Fibroblast of skin of left biceps (primary cell): ENCODE measurements at places on chromosomes 1 and 21.

- no peak for DNase-seq
Observed at GRCh38 chr1:244810221-244810620, 25.2 kb upstream of the COX20 start.

DNA sequence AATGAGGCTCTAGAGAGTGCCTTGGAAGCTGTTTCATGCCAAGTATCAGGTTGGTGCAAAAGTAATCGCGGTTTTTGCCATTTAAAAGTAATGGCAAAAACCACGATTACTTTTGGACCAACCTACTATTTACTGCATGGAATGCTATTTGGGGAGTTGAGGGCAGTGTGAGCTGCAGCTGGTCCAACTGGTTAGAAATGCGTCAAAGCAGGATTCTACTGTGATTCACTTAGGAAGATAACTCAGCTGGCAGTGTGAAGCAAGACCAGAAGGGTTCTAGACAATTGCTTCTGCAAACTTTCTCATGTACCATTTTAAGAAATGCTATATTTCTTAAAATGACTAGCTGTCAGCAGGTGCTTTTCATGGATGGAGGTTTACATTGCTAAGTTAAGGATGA is 21.2 kb upstream of the PLA2G2C start:
- DNase-seq = no peak

DNA sequence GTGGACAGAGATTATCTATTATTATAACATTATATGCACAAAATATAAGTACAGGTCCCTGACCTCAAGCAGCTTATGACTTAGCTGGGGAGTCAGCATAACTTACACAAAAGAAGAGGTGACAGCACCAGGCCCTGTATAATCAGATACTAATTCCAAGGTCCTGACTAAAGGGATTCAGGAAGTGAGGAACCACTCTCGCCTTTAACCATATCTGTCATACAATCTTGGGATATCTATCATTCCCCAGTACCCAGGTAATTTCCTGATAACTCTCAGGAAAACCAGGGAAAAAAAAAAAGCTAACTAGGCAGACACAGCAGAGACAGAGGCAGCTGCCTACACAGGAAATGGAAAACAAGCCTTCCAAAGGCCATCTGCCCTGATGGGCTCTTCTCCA is 78.5 kb upstream of the CAMK1G start:
- DNase-seq = no peak

DNA sequence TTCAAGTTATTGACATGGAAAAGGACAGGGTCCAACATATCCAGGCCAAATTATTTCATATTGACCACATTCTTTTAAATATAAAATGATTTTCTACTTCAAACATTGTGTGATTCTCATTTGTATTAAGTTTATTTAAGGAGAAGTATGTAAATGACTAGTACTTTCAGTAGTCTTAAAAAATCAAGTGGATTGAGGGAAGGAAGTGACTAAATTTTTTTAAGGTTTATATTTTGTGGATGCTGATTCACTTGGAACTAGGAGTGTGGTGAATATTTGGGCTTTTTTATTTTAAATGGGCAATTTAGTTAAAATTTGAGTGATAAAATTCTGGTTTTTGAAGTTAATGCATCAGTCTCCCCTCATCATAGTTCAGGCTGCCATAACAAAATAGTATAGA is 10.1 kb downstream of the PRRC2C start:
- no peak for DNase-seq

DNA sequence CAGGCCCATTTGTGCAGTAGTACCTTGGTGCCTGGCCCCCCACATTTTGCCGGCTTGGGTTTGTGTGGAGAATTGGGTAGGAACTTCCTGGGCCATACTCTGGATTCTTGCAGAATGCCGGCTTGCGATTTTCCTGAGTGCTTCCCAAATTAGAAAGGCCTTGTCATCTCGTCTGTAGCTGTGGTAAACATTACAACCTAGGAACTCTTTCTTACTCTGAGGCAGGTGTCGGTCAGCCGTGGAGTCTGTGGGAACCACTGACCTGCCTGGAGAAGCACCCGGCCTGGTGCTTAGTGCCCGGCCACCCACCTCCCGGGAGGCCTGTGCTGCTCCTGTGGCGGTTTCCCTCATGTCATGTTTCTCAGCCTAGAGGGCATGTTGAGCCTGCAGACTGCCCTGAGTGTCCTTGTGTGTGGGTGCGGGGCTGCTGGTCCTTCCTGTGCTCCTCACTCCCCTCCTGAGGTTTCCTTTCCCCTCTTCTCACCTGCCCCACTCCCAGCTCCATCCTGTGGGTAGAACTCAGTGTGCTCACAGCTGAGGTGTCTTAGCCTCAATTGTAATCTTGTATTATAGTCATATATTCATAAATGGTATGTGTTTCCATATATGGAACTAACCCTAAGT is 64.7 kb downstream of the S100B start:
- no peak for DNase-seq

GRCh38 chr1:246492611-246493245 is 14.4 kb downstream of the SMYD3 start:
- peak; percentile 40 for DNase-seq

- no peak for DNase-seq
Observed at GRCh38 chr1:8078176-8078671, 52.1 kb upstream of the ERRFI1 start.

- no peak for DNase-seq
Observed at GRCh38 chr1:158095737-158096335, 84.9 kb upstream of the CD1D start.

DNA sequence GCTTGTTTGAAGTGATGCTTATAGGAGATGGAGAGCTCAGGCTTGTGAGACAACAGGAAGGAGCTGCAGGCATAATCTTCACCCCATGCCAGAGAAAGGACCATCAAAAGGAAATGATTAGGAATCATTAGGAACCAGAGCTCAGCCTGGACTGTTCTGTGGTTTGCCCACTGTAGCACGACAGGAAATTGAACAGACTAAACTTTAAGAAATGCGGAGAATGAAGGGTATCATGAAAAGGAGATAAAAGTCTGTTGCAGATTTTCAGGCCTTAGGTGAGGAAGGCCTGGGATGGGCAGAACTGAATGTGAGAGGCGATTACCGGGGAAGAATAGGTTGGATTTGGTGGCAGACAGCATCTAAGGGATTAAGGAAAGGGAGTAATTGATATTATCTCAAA is 292.0 kb upstream of the PLXNA2 start:
- DNase-seq = no peak

- DNase-seq = no peak
Observed at GRCh38 chr1:242017580-242018233, 18.8 kb upstream of the MAP1LC3C start.

DNA sequence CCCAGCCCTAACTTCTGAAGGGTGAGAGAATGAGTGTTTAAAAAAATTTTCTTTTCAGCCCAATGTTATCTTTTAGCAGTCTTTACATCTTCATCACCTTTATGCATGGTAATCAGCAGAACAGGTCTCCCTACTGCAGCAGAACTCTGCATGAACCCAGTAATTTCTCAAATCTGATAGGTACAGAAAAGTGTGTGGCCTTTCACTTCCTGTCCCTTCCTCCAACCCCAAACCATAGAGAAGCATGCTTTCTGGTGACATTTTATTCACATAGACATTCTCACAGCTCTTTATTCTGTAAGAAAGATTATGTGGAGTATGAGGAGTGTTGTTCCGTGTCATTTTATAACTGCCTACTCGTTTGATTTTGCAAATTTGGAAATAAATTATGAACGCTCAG is 68.6 kb downstream of the RPAP2 start:
- no peak for DNase-seq

DNA sequence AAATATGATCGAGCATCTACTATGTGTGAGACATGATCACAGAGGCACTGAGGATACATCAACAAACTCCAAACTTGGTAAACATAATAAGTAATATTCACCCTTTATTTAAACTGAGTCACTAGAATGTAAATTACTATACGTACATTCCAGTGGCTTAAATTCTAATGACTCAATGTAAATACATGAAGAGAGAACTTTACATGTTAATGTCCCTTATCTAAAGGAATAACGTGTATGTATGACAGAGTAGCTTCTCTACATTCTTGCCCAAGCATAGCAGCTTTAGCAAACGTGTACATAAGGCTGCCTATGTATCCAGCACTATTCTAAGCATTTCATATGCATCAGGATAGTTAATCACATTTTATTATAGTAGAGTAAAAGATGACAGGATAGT is 111.8 kb upstream of the CYYR1 start:
- no peak for DNase-seq

- no peak for DNase-seq
Observed at GRCh38 chr1:239826736-239827135, 264.9 kb upstream of the FMN2 start.

DNA sequence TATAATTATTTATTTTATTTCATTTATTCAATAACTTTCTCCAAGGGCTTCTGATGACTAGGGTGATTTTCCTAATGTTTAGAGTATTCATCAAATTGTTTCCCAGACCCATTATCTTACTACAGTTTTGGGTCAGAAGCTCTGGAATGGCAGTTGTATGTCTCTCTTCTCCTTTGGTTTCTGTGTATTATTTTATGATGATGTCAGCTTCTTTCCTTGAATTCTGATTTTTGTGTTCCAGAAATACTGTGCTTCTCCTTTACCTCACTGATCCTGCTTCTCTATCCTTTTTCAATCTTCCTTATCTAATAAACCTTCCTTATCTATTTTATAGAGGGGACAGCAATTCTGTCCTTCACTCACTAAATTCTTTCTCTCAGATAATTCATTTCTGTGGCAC is 48.8 kb downstream of the LRRC8B start:
- DNase-seq = no peak

GRCh38 chr21:37263827-37264600 is 3.1 kb downstream of the VPS26C start:
- DNase-seq = peak; percentile 17

DNA sequence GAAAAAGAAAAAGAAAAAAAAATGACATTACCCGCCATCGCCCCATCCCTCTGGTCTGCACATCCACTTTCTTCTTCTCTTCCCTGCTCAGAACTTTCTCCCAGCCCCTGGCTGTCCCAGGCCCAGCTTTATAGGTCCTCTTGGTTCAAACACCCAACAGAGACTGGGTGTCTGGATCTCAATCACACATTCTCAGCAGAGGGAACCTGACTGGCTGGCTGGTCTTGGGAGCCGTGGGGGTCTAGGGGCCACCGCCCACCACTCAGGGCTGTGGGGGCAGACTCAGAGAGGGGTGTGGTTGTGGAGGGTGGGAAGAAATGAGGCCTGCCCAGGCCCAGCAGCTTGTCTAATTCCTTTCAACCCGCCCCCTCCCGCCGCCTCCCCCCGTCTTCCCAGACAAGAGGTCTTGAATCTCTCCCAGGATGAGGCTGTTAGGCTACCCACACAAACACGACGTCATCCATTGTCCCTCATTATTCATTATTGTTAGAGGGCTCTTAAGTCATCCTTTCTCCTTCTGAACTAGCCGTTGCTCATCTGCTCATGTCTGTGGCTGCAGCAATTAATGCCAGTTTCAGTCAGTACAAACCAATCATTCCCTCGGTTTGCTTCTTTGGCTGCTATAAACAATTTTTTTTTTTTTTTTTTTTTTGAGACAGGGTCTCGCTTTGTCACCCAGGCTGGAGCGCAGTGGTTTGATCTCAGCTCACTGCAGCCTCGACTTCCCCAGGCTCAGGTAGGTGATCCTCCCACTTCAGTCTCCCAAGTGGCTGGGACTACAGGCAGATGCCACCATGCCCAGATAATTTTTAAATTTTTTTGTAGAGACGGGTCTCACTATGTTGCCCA is 40.6 kb upstream of the CLIC4 start:
- no peak for DNase-seq

DNA sequence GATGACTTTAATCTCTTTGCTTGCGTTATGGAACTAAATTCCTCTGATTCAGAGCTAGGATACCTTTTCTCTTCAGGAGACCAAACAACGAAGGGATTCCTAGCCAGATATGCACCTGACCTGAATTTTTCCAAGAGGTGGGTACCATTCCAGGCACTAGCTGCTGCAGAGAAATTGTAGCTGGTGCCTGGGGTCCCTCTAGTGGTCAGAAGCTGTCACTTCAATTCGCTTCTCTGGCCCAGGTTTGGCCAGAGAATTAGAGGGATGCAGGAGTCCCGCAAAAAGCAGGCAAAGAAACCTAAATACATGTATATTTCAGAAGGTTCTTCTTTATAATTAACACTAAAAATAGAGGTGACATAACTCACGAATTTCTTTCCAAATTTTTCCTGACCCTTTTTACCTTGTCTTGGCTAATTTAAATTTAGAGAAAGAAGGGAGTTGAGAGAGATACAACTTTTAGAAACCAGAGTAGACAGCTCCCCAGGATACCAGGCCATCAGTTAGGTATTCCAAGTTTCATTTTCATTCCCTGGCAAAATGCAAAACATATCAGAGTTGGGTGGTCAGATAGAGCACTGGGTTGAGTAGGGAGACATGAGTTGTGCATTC is 9.6 kb downstream of the ACKR1 start:
- no peak for DNase-seq

GRCh38 chr21:44677881-44678280 is 4.1 kb downstream of the KRTAP12-1 start:
- DNase-seq = no peak

- no peak for DNase-seq
Observed at GRCh38 chr1:113168946-113169345, 95.9 kb downstream of the LRIG2 start.

- no peak for DNase-seq
Observed at GRCh38 chr1:26959722-26960624, at the start of gene KDF1. KDF1 (minus strand) TSS chr1:26960468; CDS start chr1:26952380, 8,088 bp downstream.

DNA sequence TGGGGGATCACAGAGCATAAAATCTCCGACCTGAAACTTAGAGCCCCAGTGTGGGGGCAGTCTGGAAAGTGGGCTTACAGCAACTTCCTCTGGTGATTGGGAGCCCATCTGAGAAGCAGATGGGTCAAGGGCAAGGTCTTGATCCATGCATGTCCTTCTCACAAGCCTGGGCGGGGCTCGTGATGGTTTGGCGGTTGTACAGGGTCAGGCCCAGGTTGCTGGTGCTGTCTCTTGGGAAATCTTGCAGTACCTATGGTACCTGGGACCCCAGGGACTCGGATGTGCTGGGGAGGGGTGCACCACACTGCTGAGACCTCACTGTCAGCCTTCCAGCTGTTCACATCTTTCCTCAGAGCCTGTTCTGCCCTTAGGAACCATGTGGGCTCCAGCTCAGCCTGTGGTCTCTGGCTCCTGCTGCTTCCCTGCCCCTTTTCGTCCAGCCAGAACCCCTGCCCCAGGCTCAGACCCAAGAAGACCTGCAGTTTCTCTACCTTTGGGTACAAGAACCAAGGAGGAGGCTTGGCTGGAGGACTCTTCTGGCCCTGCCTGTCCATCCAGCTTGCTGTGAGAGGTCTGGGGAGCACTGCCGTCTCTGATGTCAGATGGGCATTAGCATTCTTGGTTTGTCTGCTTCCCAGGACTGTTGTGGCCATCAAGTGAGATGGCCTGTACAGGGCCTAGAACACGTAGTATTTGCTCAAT is 24.5 kb downstream of the WNT4 start:
- no peak for DNase-seq

GRCh38 chr1:84303314-84303830 is 1.9 kb downstream of the SAMD13 start:
- DNase-seq = no peak

DNA sequence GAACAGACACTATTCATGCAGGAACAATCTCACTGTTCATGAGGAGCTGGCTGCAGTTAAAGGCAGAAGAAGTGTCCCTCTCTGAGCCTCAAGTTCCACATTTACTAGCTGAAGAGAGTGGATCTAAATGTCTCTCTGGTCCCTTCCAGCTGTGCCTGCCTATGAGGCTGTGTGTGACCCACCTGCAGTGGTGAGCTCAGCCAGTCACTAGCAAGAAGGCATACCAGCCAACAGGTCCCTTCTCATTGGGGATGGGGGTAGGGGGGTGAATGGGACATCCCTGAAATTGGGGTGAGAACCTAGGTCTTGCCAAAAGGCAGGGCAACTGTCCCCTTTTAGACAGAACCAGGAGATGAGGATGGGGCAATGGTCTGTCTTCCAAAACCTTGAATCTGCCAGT is 13.6 kb downstream of the RD3 start:
- DNase-seq = no peak

- DNase-seq = no peak
Observed at GRCh38 chr1:116853680-116854402, 55.9 kb upstream of the PTGFRN start.
